ENCODE measurements at places on chromosomes 6 and 20. TPM values are rescaled to one million over a fixed set of nuclear protein-coding genes. Genes with fewer than 3 reads are reported as not detected.
A peak's percentile ranks its signal among the peaks of the same experiment; 100 is the strongest.

OPRM1 gene
- total RNA-seq: not detected

GSTA2 gene
- not detected for total RNA-seq

GRCh38 chr20:17679941-17680835 lies 1.9 kb downstream of the RRBP1 start:
- peaks cover 31% of the 10 kb centered on the region for H3K36me3 ChIP-seq
- peaks cover 29% of the 10 kb centered on the region for H3K4me1 ChIP-seq
- peaks cover 3% of the 10 kb centered on the region for H3K27me3 ChIP-seq
- peak overlapping the region; percentile 80 for H3K27ac ChIP-seq
- peak overlapping the region; percentile 96 for H3K4me3 ChIP-seq
- peak; percentile 71 for DNase-seq

- DNase-seq: no peak
- H3K36me3 ChIP-seq: 0 out of 2 replicates have a peak, but pooled peaks cover 2% of the 10 kb centered on the region
- no peaks in the 10 kb centered on the region for H3K27me3 ChIP-seq
- no peaks in the 10 kb centered on the region for H3K4me1 ChIP-seq
- no peak overlapping the region for H3K27ac ChIP-seq
These were observed 101.0 kb downstream of the EYA2 start for GRCh38 chr20:46995561-46996142.

C6orf132 gene
- total RNA-seq: 0.72 TPM

GRCh38 chr6:137362878-137363804 lies 131.1 kb downstream of the OLIG3 start:
- no peak for DNase-seq
- no peaks in the 10 kb centered on the region for H3K36me3 ChIP-seq
- no peak overlapping the region for H3K4me3 ChIP-seq
- H3K27me3 ChIP-seq: peaks cover 5% of the 10 kb centered on the region
- no peak overlapping the region for H3K27ac ChIP-seq

DNA sequence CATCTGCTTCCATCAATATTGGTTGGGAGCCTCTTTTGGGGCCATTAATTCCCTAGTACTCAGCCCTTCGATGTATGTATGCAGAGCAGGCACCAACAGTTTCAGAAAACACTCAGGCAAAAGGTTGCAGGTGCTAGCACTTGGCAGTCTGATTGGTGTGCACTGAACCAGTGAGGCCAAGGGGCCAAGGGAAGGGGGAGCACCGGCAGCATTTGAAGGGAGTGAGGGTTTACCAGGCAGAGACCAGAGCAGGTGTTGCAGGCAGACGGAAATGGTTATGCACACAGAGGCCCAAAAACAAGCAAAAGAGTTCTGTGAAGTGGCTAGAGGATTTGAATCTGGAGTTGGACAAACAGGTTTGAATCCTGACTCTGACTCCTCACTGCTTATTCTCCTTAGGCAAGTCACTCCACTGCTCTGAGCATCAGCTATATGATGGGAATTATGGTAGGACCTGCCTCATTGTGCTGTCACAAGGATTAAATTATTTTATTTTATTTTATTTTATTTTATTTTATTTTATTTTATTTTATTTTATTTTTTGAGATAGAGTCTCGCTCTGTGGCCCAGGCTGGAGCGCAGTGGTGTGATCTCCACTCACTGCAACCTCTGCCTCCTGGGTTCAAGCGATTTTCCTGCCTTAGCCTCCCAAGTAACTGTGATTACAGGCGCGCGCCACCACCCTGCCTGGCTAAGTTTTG lies 58.1 kb upstream of the SHLD1 start:
- H3K4me3 ChIP-seq: no peak overlapping the region
- DNase-seq: no peak
- H3K27ac ChIP-seq: no peak overlapping the region
- peaks cover 6% of the 10 kb centered on the region for H3K4me1 ChIP-seq

IDH3B gene
- 165 TPM for total RNA-seq

GRCh38 chr20:31560094-31560745 lies 44.9 kb upstream of the ID1 start:
- H3K4me3 ChIP-seq: no peak overlapping the region
- peaks cover 39% of the 10 kb centered on the region for H3K36me3 ChIP-seq
- H3K27ac ChIP-seq: peak overlapping the region; percentile 76
- peak; percentile 86 for DNase-seq
- H3K4me1 ChIP-seq: peaks cover 18% of the 10 kb centered on the region

DNA sequence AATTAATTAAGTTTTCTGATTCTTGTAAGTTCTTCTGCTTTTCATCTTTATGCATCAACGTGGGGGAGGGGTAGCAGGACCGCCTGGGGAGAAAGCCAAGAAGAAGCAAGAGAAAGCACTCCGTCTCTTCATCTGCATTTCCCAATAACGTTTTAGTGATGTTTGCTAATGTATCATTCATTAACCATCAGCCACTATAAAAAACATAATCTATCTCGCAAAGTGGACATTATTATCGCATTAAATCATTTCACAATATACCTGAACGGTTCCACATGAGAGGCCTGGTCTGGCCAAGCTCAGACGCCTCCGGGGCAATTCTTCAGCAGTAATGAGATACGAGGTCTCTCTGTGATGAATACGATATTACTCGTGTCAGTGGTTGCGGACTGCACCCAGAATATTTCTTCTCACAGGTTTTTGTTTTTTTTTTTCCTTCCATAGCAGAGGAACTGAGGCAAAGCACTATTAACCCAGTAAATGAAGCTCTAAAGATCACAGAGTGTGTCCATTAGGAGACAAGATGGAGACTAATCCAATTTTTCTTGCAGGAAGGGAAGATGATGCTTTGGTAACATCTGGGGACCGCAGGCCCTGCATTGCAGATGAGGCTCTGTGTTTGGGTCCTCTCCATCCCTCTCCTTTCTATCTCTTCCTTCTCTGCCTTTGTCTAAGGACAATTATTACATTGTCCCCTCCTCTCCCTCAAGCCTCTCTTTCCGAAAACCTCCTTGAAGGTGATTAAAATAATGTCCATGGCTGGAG lies 156.1 kb downstream of the SLC35B3 start:
- no peaks in the 10 kb centered on the region for H3K36me3 ChIP-seq
- H3K4me1 ChIP-seq: no peaks in the 10 kb centered on the region
- H3K27me3 ChIP-seq: no peaks in the 10 kb centered on the region
- no peak overlapping the region for H3K27ac ChIP-seq
- DNase-seq: no peak

GRCh38 chr6:106908386-106908840 lies 66.1 kb downstream of the CD24 start:
- H3K4me3 ChIP-seq: no peak overlapping the region
- H3K27ac ChIP-seq: no peak overlapping the region
- H3K4me1 ChIP-seq: no peaks in the 10 kb centered on the region
- no peaks in the 10 kb centered on the region for H3K36me3 ChIP-seq

- no peak overlapping the region for H3K27ac ChIP-seq
- H3K4me1 ChIP-seq: peaks cover 25% of the 10 kb centered on the region
- no peak overlapping the region for H3K4me3 ChIP-seq
- H3K27me3 ChIP-seq: no peaks in the 10 kb centered on the region
- peak; percentile 51 for DNase-seq
These were observed 64.0 kb downstream of the FYN start for GRCh38 chr6:111809264-111809663.

- no peaks in the 10 kb centered on the region for H3K27me3 ChIP-seq
- no peak for DNase-seq
- no peak overlapping the region for H3K27ac ChIP-seq
- H3K36me3 ChIP-seq: 0 out of 2 replicates have a peak, but pooled peaks cover 2% of the 10 kb centered on the region
- H3K4me1 ChIP-seq: no peaks in the 10 kb centered on the region
These were observed 301.2 kb downstream of the RNGTT start for GRCh38 chr6:88662163-88662580.

RAET1G gene
- total RNA-seq: 2.2 TPM

LY6G6C gene
- not detected for total RNA-seq

GRCh38 chr20:16385462-16385861 lies 187.8 kb downstream of the KIF16B start:
- H3K36me3 ChIP-seq: no peaks in the 10 kb centered on the region
- H3K27me3 ChIP-seq: no peaks in the 10 kb centered on the region
- H3K4me3 ChIP-seq: no peak overlapping the region

GRCh38 chr6:129094147-129094546 lies 211.2 kb downstream of the LAMA2 start:
- H3K27ac ChIP-seq: no peak overlapping the region
- H3K36me3 ChIP-seq: no peaks in the 10 kb centered on the region
- no peaks in the 10 kb centered on the region for H3K4me1 ChIP-seq
- no peaks in the 10 kb centered on the region for H3K27me3 ChIP-seq

DNA sequence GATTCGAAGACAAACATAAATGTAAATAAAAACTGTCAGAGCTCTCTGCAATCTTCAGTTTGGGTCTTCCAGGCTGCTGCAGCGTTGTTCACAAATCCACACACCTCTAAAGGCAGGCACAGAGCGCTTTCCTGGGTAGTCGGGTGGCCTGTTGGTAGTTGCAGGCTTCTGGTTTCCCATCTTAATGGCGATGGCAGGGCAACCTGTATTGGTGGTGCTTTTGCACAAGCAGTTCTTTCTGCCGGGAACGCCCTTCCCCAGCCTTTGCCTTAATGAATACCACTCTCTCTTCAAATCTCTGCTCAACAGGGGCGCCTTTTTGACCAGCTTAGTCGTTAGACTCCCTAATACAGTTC lies 723 bp upstream of the IFT52 start:
- H3K27ac ChIP-seq: peak overlapping the region; percentile 83
- H3K27me3 ChIP-seq: no peaks in the 10 kb centered on the region
- peaks cover 6% of the 10 kb centered on the region for H3K4me1 ChIP-seq
- H3K36me3 ChIP-seq: peaks cover 1% of the 10 kb centered on the region
- no peak for DNase-seq

Data from IMR-90 (cell line).